NCI-H1092 (cell line): ENCODE measurements at places on chromosomes 2 and 18.

DNA sequence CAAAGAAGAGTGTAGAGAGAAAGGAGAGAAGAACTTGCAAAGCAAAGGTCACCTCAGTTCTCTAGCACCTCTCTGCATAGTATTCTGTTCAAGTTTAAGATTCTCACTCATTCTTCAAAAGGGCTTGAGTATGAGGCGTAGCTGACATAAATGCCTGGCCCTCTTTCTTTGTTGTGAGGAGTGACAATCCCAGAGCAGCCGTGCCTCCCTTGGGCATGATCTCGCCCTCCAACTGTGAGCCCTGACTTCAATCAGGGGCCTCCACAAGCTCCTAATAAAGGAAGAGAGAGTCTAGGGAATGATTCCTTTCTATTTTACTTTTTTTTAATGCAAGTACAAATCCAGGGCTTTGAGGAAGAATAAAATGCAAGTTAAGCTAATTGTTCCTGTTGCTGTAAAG is 402.7 kb downstream of the LRP1B start:
- no peak for DNase-seq

DNA sequence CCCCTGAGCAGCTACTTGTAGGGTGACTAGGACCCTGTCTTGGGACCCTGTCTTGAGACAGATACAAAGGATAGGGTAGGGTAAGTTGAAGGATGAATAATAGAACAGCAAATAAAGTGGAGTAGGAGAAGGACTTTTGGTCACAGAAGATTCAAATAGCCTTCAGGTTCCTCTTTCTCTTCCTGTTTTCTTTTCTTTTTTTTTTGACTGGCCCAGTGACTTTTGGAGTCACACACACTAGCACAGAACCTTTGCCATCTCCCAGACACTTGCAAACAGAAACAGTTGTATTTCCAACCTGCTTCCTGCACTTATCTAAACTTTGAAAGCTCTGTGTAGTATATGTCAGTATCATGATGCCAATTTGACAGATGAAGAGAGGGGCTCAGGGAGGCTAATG is 108.2 kb downstream of the TDRD15 start:
- no peak for DNase-seq

GRCh38 chr2:43127208-43127940 is 99.0 kb downstream of the ZFP36L2 start:
- no peak for DNase-seq

GRCh38 chr2:67782443-67782842 is 280.4 kb downstream of the C1D start:
- no peak for DNase-seq

- DNase-seq = no peak
Measured at GRCh38 chr2:7392076-7392787, 475.0 kb downstream of the RNF144A start.

GRCh38 chr2:14790041-14790640 is 157.6 kb downstream of the LRATD1 start:
- DNase-seq = no peak

DNA sequence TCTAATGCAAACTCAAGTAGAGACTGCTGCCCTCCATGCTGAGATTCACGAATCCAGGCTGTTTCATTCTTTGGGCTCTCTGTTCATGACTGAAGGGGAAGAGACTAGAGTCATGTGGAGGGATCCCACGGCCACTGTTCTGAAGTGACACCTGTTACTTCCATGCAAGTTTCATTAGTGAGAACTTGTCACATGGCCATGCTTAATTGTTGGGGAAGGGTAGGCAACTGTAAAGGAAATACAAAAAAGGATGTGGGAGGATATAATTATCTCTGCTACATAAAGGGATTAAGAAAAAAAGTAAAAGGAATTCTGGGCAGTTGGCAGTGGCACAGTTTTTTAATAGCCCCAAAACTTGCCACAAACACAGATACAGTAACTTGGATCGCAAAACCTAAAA is 28.0 kb upstream of the PSME4 start:
- no peak for DNase-seq

- DNase-seq = no peak
Measured at GRCh38 chr2:25529034-25529433, 144.3 kb downstream of the DTNB start.

DNA sequence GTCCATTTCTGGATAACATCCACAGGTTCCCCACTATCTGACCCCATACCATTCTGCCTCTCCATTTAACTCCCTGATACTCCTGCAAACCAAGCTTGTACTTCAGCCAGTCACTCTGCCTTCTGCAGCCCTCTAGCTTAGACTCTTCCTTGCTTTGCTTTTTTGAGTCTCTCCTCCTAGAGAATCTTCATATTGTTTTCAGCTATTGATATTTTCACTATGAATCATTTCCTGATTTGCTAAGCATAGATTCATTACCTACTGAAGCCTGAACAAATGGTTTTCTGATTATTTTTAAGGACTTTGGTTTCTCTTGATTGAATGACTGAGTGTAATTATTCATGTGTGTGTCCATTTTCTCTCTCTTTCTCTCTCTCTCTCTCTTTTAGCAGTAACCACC is 2102.3 kb upstream of the CELF4 start:
- no peak for DNase-seq

DNA sequence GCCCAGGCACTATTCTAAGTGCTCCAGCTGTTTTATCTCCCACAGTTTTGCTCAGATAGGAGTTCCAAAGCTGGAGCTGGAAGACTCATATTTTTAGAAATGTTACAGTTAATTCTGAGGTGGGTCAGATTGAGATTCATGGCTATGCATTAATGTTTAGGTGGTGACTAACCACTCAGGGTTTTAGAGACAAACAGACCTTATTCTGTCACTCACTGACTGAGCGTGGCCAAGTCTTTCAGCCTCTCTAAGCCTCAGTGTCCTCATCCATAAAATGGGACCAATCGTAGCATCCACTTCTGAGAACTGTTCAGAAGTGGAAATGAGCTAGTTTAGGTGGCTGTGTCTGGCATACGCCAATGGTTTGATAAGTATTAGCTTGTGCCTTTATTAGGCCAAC is 4.3 kb upstream of the CASP8 start:
- DNase-seq = no peak

GRCh38 chr18:26056291-26056690 is 34.1 kb downstream of the SS18 start:
- no peak for DNase-seq

GRCh38 chr2:36707050-36707449 is 10.5 kb downstream of the VIT start:
- no peak for DNase-seq

GRCh38 chr2:60565472-60565871 is 12.0 kb upstream of the BCL11A start:
- DNase-seq = no peak

DNA sequence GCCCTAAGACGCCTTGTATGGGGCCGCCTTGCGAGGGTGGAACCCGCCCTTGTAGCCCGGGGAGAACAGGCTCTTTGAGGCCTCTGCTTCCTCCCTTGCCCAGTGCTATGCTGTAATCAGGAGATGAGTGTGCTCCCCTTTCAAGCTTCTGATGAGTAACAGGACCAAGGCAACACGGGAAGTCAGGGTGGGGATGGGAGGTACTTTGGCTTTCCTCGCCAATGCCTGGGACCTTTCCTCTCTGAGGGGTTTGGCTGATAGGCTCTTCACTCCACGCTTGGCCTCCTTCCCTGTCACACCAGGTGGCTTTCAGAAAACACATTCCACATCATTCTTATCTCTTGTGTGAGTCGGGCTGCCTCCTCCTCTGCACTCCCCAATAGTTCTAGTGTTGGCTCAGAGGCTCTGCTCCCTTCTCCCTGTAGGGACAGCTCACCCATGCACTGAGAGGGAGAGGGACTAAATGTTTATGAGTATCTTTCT is 223.7 kb upstream of the TRIB2 start:
- no peak for DNase-seq

DNA sequence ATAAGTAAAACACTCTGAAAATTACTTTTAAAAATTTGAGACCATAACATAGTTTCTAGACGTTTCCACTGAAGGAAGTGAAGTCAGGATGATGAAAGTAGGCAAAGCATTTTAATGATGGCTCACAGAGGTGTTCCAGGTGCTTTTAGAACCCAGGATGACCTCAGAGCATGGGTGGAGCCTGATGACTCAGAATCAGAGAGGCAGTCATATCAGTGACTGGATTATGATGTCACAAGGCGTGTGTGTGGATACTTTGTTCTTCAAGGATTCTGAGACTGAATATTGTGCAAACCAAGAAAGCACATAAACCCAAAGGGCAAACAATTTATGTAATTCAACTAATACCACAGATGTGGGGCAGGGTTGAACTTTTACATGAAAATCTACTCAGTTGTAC is 208.0 kb upstream of the FBXO11 start:
- DNase-seq = no peak

- DNase-seq = no peak
Measured at GRCh38 chr2:170501421-170502043, 213.6 kb upstream of the SP5 start.

DNA sequence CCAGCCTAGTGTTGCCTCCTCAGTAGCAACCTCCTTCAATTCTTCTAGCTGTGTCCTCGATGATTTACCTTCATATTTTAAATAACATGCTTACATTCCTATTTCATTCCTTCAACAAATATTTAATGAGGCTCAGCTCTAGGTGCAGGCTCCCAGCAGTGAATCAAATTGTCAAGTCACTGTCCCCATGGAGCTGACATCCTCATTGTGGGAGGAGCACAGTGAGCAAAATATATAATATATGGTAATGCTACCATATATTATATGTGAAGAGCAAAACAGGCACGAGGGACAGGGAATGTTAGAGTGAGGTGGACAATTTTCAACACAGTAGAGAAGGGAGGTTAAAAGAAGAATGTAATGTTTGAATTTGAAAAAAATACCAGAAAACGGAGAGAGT is 869.1 kb downstream of the SLC4A3 start:
- DNase-seq = no peak

GRCh38 chr2:213164263-213164662 is 12.9 kb upstream of the IKZF2 start:
- DNase-seq = no peak

DNA sequence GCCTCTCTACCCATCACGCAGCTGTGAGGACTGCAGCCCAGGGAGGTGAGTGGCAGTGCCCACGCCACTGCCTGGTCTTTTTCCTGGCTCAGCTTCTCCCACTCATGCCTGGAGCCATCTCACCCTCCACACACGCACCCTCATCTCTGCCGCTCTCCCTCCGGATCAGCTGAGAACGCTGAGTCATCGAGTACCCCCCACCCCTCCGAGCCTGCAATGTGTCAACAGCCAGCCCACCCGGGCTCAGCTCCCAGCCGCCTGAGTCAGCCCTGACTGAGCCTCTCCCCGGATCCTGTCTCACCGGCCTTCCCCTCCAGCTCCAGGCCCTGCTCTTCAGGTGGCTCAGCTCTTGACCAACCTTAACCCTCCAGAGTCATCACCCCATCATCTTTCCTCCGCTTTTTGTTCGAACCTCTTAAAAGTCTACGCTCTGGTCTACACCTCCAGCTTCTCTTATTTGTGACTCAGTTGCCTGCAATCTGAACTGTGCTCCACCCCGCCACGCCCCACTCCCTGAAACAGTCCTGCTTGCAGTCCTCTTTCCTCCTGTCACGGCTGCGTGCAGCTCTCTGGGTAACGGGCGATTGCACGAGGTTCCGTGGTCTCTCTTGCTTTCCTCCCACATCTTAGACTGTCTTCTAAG is 94.4 kb upstream of the ASAP2 start:
- DNase-seq = no peak

- no peak for DNase-seq
Measured at GRCh38 chr2:48515513-48515985, 14.4 kb upstream of the STON1 start.

- no peak for DNase-seq
Measured at GRCh38 chr2:119245076-119245840, 21.6 kb downstream of the STEAP3 start.

DNA sequence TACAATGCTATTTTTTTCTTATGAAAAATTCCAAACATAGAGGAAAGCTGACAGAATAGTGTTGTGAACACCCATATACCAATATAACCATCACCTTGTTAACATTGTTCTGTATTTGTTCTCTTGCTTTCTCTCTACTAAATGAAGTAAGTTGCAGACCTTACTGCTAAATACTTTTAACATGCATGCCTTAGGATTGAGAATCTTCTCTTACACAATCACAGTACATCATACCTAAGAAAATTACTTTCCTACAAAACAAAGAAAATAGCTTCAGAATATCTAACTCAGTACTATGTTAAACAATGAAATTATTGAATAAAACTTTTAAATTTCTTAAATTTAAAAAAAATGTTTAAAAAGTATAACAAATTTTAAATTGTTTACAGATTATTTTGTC is 136.5 kb downstream of the UBR3 start:
- no peak for DNase-seq

DNA sequence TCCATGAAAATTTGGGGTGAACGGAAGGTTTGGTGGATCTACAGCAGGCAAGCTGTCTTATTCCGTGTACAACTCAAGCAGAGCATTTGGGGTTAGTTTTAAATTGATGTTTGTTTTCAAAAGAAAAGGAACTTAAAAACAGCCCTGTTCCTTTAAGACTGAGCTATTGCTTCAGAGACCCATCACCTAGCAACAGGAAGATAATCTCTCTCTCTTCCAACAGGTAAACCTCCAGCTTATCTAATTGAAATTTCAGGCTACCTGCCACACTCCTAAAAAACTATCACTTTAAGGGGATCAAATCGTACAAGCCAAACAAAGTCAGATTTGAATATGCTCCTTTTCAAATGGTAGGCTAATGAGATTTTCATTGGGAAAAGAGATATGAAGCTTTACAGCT is 101.8 kb downstream of the RNF152 start:
- DNase-seq = no peak

DNA sequence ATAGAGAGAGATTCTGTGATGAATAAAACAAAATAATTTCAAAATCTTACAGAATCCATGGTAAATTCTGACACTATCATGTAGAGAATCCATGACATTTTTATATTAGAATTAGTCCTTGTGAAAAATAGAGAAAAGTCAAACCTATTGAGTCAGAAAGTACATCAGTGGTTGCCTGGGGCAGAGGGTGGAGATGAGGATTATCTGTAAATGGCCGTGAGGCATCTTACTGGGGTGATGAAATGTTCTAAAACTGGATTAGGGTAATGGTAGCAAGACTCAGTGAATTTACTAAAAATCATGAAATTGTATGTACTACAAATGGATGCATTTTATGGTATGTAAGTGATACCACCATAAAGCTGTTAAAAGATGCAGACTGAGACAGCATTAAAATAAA is 323.1 kb downstream of the SLC8A1 start:
- DNase-seq = no peak
